ENCODE measurements at places on chromosomes 16 and 17. TPM values are rescaled to one million over a fixed set of nuclear protein-coding genes. Genes with fewer than 3 reads are reported as not detected.

CUEDC1 gene
- 20.7 TPM for total RNA-seq

KCNAB3 gene
- not detected for total RNA-seq

B4GALNT2 gene
- total RNA-seq, result not detected

SOX15 gene
- not detected for total RNA-seq

P2RX1 gene
- 0.94 TPM for total RNA-seq

KRTAP4-5 gene
- total RNA-seq, result not detected

Measured in subcutaneous adipose tissue (tissue), 4 donors.